ENCODE measurements at places on chromosomes 12 and 14.

DNA sequence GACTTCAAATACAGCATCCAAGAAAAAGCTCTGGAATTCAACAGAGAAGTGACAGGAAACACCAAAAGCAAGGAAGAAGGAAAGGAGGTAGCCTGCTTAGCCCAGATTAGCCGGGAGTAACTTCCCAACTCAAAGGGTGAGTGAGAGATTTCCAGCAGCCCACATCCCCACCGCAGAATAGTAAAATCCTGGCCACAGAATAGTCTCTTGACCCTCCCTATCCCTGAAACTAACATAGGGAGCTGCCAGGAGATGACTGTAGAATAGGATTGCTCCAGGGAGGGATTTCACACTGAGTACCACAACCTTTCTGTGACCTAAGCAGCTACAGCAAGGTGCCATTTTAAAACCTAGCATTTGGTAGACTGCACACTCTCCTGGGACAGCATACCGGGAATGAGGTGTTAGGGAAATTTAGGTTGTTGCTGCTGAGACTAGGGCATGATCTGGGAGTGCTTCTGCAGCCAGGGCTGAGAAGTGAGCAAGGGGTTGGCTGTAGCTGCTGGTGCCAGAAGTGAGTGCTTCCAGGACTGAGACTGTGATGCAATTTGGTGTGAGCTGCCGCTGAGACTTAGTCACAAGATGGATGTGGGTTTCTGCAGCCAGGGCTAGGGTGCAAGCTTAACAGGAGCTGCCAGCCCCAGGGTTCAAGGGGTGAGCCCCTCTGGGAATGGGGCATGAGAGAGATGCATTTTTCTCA, 66.0 kb downstream of the TMTC3 start:
- DNase-seq, result no peak

DNA sequence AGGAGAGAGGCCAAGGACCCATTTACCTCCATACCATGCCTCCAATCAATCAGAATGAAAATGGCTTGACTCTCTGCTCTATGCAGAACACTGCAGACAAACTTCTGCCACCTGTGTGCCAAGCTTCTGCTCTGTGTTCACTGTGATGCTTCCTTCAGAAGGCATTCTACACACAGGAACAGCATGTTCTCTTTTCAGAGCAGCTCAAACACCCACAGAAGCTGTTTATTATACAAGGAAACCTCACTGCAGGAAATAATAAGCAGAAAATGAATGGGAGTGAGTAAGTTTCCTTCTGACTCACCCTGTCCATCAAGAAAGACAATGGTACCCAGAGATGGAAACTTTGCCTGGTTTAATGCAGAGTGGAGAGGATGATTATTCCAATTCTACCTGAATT, 2.4 kb upstream of the ESR2 start:
- DNase-seq, result no peak

- DNase-seq, result no peak
Measured at GRCh38 chr14:89399594-89400068, 17.4 kb downstream of the FOXN3 start.

- DNase-seq, result no peak
Measured at GRCh38 chr14:22626590-22626989, 17.6 kb downstream of the OR6J1 start.

DNA sequence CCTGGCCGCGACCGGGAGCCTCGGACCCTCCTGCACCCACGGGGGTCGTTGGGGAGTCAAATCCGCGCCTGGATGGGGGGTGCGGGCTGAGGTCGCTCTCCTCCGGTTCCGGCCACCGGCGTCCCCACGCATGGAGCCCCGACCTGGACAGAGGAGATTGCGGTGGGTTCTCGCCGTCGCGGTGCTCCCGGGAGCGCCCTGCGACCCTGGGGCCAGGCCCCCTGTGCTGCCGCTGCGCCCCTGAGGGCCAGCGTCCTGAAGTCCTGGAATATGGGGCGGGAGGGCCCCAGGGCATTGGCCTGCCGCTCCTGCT, 345 bp downstream of the ASPG start:
- no peak for DNase-seq

DNA sequence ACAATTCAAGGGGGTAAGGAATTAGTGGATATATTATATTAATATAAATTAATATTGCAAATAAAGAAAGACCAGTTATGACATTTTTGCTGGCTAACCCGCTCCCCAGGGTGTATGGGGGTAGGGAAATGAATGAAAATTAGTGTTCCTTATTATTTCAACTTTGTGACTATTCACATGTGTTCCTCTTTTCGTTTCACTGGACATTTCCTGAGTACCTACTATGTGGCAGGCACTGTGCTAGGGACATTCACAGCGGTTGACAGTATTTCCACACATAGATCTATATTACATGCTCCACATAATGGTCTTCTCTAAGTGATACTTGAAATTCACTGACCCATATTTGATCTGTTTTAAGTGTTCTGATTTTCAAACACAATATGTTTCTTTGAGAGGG, 129.8 kb upstream of the USP15 start:
- no peak for DNase-seq

Data from activated naive CD4-positive, alpha-beta T cell treated with anti-CD3 and anti-CD28 coated beads, Interleukin-2, amount 10 ng/mL, durations not matched to agents 7 days and 5 days (primary cell).